ENCODE measurements at places on chromosomes 5 and 9.

- no peak for DNase-seq
Measured at GRCh38 chr5:31463351-31463750, 68.5 kb downstream of the DROSHA start.

- no peak for DNase-seq
Measured at GRCh38 chr5:176825957-176826356, 15.6 kb downstream of the UNC5A start.

GRCh38 chr5:66757834-66758371 lies 161.7 kb downstream of the MAST4 start:
- no peak for DNase-seq

GRCh38 chr9:97668485-97668884 lies 28.7 kb downstream of the XPA start:
- DNase-seq, result no peak

DNA sequence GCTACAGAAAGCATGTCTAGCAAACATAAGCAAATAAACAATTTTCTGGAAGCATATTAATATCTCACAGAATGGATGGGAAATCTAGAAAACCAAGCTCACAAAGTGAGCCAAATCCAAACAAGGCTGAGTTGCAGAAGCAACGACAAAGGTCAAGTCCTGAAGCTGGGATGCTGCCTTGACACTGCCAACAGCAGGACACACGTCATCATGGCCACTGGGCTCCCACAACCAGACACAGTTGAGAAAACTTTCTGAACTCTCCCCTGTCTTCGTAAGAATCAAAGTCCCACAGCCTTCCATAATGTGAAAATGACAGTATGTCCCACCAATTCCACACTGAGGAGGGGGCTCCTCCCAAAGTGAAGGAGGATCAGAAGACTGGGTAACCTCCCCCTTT lies 37.6 kb downstream of the EPB41L4A start:
- DNase-seq, result no peak

GRCh38 chr5:72604111-72604797 lies 97.0 kb upstream of the ZNF366 start:
- DNase-seq, result no peak

DNA sequence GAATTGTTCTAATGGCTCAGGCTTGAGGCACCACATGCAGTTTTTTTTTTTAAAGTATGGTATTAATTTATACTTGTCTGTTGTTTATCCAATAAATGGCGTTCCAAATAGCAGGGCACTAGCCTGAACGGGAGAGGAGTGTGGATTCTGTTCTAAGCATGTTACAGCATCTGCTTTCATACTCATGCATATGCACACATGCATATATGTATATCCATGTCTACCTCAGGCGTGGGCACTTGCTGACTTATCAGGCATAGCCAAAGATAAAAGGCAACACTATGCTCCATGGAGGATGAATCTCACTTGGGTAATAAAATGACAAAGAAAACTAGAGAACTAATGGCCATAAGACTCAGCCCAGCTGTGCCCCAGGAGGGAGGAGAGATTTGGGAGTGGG lies 393.8 kb downstream of the GADD45G start:
- DNase-seq, result no peak

DNA sequence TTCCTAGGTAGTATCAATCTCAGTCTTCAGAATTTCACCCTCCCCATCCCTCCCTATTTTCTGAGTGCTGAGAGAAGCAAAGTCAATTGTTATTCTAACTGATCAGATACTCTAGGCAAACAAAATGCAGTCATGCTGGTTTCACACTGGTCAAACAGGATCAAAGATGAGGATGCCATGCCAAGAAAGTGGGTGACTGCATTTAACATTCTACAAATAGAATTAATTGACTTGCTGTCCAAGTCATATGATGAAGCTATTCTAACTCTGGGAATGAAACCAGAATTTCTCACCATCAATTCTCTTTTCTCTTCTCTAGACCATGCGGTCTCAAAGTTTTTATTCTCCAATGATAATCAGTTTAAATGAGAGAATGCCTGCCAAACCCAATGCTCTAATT lies 112.5 kb downstream of the CTNND2 start:
- DNase-seq, result no peak

GRCh38 chr5:32785611-32786254 lies 74.6 kb downstream of the NPR3 start:
- DNase-seq, result no peak

DNA sequence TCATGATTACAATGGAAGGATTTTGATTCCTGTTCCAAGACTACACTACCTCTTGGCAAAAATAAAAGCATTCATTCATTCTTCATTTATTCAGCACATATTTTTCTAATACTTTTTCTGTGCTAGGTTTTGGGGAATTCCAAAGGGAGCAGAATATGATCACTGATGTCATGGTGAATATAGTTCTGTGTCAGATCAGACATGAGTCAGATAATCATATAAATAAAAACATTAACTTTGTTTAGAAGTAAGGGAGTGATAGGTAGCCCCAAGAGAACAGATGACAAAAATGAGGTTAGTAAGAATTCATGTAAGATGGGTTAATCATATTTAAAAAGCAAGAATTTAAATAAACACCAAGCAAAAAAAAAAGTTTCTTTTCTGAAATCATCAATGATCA lies 94.1 kb upstream of the RANBP6 start:
- DNase-seq, result no peak

- DNase-seq, result no peak
Measured at GRCh38 chr9:91312717-91313325, 48.9 kb downstream of the AUH start.

DNA sequence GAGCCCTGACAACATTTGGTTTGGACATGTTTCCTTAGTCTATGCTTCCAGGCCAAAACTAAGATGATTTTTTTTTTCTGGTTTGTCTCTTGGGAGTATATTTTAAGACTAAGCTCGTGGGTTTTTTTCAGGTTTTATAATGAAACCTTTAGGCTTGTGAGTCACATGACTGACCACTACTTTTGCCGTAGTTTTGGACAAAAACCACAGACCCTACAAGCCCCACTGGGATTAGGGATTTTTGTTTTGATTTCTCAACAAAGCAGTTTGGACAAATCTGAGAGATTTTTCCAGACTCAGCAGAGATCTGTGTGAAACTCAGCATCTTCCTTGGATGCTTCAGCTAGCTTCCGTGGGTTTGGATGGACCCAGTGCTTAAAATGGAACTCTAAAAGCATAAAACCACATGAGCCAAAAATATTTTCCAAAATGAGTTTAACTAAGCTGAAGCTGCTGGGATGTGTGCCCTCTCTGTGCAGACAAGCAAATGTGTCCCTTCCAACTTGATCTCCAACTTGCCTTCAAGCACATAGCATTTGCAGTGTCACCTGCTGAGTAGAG lies 70.3 kb upstream of the SMIM15 start:
- DNase-seq, result no peak

GRCh38 chr5:142982821-142983200 lies 212.6 kb downstream of the ARHGAP26 start:
- DNase-seq, result no peak

- no peak for DNase-seq
Measured at GRCh38 chr5:102600964-102601363, 102.2 kb upstream of the SLCO6A1 start.

GRCh38 chr5:14373685-14374084 lies 207.9 kb upstream of the OTULINL start:
- no peak for DNase-seq

- DNase-seq, result no peak
Measured at GRCh38 chr5:89478851-89479250, 595.9 kb upstream of the MEF2C start.

DNA sequence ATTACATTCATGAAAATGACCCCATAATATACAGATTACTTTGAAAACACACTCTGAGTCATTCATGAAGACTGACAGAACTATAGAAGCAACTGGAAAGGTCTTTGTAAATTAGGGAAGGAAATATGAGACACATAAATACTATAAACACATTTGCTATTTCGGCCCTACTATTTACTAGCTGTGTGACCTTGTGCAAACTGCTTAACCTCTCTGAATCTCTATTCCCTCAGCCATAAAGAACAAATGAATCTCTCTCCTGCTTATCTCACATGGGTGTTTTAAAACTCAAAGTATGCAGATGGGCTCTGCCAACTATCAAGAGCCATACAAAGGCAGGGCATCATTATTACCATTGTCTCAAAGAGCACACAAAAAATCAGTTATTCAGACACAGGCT lies 52.9 kb downstream of the APBA1 start:
- DNase-seq, result no peak

DNA sequence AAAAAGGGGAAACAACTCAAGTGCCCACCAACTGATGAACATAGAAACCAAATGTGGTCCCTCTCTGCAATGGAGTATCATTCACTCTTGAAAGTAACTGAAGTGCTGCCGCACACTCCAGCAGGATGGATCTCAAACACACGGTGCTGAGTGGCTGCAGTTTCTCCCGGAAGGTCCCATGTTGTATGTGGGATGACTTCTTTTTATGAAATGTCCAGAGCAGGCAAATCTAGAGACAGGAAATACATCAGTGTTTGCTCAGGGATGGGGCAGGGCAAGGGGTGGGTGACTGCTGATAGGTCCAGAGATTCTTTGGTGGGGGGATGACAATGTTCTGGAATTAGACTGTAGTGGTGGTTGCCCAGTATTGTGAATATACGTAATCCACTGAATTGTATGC lies 89.9 kb upstream of the ADAMTS2 start:
- DNase-seq, result no peak

DNA sequence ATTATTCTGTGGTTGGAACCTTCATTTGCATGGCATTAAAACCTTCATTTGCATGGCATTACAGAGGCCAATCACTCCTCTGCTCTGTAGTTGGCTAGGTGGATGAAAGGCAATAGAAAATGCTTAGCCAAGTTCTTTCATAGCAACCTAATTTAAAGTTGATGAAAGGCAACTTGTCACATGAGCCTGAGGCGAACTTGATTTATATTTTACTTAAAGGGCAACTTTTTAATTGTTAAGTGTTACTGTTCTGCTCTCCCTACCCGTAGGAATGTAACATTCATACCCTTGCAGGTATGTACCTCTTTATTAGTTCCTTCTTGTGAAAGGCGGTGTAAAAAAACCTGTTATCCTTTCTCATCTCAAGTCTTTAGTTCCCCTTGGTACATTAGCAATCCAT lies 7.9 kb upstream of the ERMP1 start:
- DNase-seq, result no peak

DNA sequence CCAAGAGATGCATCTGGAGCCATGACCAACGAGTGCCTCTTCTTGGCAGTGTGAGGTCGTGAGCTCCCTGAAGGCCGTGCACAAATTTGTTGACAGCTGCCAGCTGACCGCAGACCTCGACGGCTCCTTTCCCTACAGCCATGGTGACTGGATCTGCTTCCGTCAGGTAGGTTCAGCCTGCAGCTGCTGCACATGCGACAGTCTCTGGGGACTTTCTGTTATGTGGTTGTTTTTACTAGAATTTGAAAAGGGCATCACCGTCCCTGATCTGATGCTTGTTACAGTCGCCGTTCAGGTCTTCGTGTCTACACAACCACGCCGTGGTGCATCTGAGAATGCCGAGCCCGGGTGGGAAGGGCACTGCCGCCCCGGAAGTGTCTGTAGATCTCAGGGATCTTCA lies 36.5 kb upstream of the LRRC14B start:
- DNase-seq, result no peak

GRCh38 chr9:35680331-35681105 lies 6.8 kb downstream of the CA9 start:
- no peak for DNase-seq

DNA sequence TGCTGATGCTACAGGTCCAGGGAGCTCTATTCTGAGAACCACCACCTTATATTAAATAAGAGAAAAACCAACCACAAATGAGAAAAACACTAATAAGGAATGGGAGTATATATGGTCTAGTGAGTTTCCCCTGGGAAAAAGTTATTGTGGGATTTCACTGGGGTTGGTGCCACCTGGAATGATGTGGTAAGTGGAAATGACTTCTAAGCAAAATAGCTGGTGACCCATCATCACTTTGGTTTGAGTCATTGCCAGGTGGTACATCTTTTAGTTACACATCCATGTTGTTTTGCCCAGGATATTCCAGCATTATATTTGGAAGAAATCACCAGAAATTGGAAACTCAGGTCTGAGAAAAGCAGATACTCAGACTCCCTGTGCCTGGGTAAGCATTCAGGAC lies 437.3 kb downstream of the DTWD2 start:
- DNase-seq, result no peak

GRCh38 chr9:135815413-135815812 lies 91.9 kb downstream of the CAMSAP1 start:
- no peak for DNase-seq

GRCh38 chr5:174148721-174149120 lies 103.2 kb downstream of the NSG2 start:
- DNase-seq, result no peak

- no peak for DNase-seq
Measured at GRCh38 chr5:135451581-135452320, 400 bp downstream of the TIFAB start.

- no peak for DNase-seq
Measured at GRCh38 chr9:110330484-110331105, 7.1 kb downstream of the TXNDC8 start.

DNA sequence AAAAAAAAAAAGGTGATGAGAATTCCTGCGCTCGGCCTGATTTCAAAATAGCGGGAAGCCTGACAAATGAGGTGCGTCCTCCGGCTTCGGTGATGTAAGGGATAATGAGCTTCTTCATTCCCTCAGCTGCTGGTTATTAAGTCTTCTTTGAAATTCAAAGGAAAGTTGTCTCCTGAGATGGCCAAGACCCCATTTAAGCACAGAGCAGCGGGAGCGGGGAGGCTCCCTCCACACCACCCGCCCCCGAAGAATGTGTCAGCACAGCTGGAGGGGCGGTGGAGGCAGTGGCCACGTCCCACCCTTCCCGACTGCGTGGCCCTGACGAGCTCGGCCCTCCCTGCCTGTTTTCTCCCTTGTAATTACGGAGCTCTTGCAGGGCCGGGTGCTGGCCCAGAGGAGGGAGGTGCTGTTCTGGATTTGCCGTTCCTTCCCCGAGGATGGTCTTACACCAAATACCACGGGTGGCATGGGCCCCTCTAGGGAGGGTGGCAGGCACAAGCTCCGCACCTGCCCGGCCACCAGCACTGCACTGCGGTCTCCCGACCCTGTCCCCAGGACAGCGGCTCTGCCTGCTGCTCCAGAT lies 31.0 kb downstream of the SLC9A3 start:
- no peak for DNase-seq

GRCh38 chr9:27880635-27881034 lies 307.4 kb upstream of the C9orf72 start:
- no peak for DNase-seq

DNA sequence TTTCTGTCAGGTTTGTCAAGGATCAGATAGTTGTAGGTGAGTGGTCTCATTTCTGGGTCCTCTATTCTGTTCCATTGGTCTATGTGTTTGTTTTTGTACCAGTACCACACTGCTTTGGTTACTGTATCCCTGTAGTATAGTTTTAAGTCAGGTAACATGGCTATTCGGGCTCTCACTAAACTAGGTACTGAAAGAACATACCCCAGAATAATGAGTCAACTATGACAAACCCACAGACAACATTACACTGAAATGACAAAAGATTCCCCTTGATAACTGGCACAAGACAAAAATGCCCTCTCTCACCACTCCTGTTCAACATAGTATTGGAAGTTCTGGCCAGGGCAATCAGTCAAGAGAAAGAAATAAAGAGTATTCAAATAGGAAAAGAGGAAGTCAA lies 535.3 kb upstream of the CYLC2 start:
- DNase-seq, result no peak
